ENCODE measurements at places on chromosomes 13 and 19. TPM values are rescaled to one million over a fixed set of nuclear protein-coding genes. Genes with fewer than 3 reads are reported as not detected.

DNA sequence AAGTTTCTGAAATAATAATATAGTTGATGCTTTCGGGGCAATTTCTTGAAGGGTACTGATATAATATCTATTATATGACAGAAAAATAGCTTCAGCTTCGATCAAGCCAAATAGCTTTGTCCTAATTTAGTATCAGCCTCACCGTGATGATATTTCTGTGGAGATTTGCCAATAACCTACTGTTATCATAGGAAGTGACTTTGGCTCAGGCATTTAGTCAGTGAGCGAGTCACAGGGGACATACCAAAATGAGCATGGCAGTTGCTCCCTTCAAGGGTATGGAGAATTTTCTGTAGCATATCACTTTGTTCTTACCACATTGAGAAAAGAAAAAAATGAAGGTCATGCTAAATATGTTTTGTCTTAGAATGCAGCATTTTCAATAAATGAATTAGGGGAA is 767.6 kb upstream of the SLITRK1 start:
- no peak overlapping the region for H3K4me3 ChIP-seq
- no peaks in the 10 kb centered on the region for H3K27me3 ChIP-seq
- H3K36me3 ChIP-seq, result no peaks in the 10 kb centered on the region
- H3K4me1 ChIP-seq, result peaks cover 39% of the 10 kb centered on the region
- no peak for DNase-seq

Gene RASGRP4
- total RNA-seq, result not detected

Gene MCF2L
- total RNA-seq, result 6.7 TPM

Gene TLE2
- total RNA-seq, result 12.3 TPM

GRCh38 chr13:105595471-105595870 is 940.0 kb downstream of the EFNB2 start:
- no peak overlapping the region for H3K27ac ChIP-seq
- H3K4me1 ChIP-seq, result peaks cover 4% of the 10 kb centered on the region
- DNase-seq, result no peak

- H3K27me3 ChIP-seq, result no peaks in the 10 kb centered on the region
- H3K36me3 ChIP-seq, result no peaks in the 10 kb centered on the region
- H3K4me3 ChIP-seq, result no peak overlapping the region
- DNase-seq, result no peak
- no peaks in the 10 kb centered on the region for H3K4me1 ChIP-seq
Observed at GRCh38 chr19:1304197-1304924, 18.7 kb downstream of the EFNA2 start.

GRCh38 chr13:34066344-34066743 is 248.4 kb downstream of the RFC3 start:
- H3K4me1 ChIP-seq, result peaks cover 3% of the 10 kb centered on the region
- no peak for DNase-seq
- H3K36me3 ChIP-seq, result no peaks in the 10 kb centered on the region
- no peaks in the 10 kb centered on the region for H3K27me3 ChIP-seq
- no peak overlapping the region for H3K27ac ChIP-seq

Measured in chondrocyte (in vitro differentiated cells).